Esophagus squamous epithelium (tissue), 5 donors: ENCODE measurements at places on chromosomes 11 and 22. TPM values are rescaled to one million over a fixed set of nuclear protein-coding genes. Genes with fewer than 3 reads are reported as not detected.

- H3K4me1 ChIP-seq = peaks cover 100% of the 10 kb centered on the region
- DNase-seq = no peak
- peak overlapping the region; percentile 93 for H3K27ac ChIP-seq
Measured at GRCh38 chr11:34630544-34630943, 9.7 kb downstream of the EHF start.

- no peak for DNase-seq
- H3K4me1 ChIP-seq = peaks cover 5% of the 10 kb centered on the region
- H3K4me3 ChIP-seq = no peak overlapping the region
- H3K27ac ChIP-seq = no peak overlapping the region
- no peaks in the 10 kb centered on the region for H3K36me3 ChIP-seq
Measured at GRCh38 chr11:8031248-8032115, 44.3 kb downstream of the EIF3F start.

- no peak overlapping the region for H3K27ac ChIP-seq
- H3K4me1 ChIP-seq = no peaks in the 10 kb centered on the region
- H3K27me3 ChIP-seq = no peaks in the 10 kb centered on the region
- no peak overlapping the region for H3K4me3 ChIP-seq
Measured at GRCh38 chr22:26391623-26392022, 37.4 kb upstream of the ASPHD2 start.

- H3K36me3 ChIP-seq = no peaks in the 10 kb centered on the region
- H3K27me3 ChIP-seq = peaks cover 6% of the 10 kb centered on the region
- no peaks in the 10 kb centered on the region for H3K4me1 ChIP-seq
Measured at GRCh38 chr11:128669506-128670270, 24.2 kb upstream of the FLI1 start.

DNA sequence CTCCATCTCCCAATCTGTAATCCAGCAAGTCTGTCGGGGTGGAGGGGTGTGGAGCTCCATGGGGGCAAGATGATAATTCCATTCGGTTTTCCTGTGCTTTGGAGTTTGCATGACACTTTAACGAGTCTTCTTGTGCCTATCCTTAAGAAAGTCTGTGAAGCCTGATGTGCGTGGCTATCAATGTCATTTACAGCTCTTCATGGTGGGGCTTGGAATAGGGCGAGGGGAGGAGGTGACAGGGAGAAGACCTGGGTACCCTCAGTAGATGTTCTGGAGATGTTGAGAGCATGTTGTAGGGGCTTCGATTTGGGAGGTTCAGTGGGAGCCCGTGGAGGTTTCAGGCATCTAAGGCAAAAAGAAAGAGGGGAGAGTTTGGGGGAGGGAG, 579 bp upstream of the PHLDB1 start:
- H3K27me3 ChIP-seq = peaks cover 42% of the 10 kb centered on the region
- peaks cover 53% of the 10 kb centered on the region for H3K4me1 ChIP-seq
- H3K4me3 ChIP-seq = peak overlapping the region; percentile 72

DNA sequence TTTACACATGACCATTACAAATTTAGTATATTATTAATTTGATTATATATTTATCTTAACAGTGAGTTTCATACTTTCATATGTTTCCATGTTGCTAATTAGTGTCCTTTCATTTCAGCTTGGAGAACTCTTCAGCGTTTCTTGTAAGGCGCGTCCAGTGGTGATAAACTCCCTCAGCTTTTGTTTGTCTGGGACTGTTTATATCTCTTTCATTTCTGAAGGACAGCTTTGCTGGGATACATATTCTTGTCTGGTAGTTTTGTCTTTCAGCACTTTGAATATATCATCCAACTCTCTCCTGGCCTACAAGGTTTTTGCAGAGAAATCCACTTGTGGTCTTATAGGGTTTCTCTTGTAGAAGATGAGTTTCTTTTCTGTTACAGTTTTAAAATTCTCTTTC, 12.4 kb downstream of the BIRC2 start:
- no peaks in the 10 kb centered on the region for H3K4me1 ChIP-seq
- no peak overlapping the region for H3K4me3 ChIP-seq
- H3K27me3 ChIP-seq = no peaks in the 10 kb centered on the region
- no peak for DNase-seq
- H3K27ac ChIP-seq = no peak overlapping the region

DNA sequence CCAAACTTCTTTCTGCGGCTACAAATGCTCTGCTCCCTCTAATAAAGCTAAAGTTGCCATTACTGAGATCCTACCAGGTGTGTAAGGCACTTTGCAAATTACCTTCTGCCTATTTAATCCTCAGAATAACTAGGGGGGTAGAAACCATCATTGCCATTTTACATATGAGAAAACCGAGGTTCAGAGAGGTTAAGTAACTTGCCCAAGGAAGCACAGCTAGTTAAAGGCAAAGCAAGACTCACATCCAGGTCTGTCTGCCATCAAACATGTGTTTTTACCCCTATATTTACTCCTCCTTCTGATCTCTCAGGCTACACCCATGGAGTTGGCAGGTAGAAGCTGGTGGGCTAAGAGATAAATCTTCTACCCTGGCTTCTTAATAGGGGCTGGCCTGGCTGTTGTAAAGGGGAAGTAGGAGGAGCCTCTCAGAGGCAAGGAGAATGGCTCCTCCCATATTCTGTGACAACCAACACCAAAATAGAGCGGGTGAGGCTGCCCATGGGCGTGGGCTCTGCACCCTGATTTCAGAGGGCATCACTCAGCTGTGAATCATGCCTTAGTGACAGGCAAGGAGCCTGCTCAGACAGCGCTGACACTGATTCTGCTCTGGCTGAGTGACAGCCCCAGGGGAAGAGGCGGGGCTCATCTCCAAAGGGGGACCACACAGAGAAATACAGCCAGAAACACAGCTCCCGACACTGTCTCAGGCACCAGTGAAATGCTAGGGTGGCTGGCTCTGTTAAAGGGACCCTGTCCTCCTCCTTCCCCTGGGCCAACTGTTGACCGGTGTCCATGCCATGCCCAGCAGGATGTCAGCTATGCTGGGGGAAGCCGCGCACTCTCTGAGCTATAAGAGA, 106.8 kb downstream of the ABTB2 start:
- H3K4me1 ChIP-seq = peaks cover 13% of the 10 kb centered on the region
- no peaks in the 10 kb centered on the region for H3K27me3 ChIP-seq

- H3K4me1 ChIP-seq = peaks cover 61% of the 10 kb centered on the region
- H3K27ac ChIP-seq = peak overlapping the region; percentile 97
- H3K27me3 ChIP-seq = no peaks in the 10 kb centered on the region
- peak overlapping the region; percentile 89 for H3K4me3 ChIP-seq
- no peaks in the 10 kb centered on the region for H3K36me3 ChIP-seq
Measured at GRCh38 chr11:73143126-73143838, 1.2 kb upstream of the FCHSD2 start.

DNA sequence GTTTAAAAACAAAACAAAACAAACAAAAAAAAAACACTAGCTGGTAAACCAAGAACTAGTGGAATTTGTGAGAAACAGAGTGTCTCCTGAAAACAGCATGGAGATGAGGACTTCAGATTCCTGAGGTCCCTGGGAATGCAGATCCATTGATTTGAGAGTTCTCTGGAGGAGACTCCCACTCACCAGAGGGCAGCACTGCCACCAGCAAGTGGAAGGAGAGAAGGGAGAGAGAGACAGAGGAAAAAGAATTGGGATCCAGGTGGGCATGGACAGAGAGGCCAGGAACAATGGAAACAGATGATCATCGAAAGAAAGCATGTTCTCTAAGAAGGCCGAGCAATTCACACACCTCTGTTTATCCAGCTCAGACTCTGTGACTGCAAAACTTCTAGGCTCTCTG, 31.8 kb downstream of the ETS1 start:
- H3K4me3 ChIP-seq = no peak overlapping the region
- no peaks in the 10 kb centered on the region for H3K36me3 ChIP-seq
- H3K27ac ChIP-seq = no peak overlapping the region
- DNase-seq = no peak
- H3K4me1 ChIP-seq = no peaks in the 10 kb centered on the region

- no peaks in the 10 kb centered on the region for H3K36me3 ChIP-seq
- H3K27ac ChIP-seq = peak overlapping the region; percentile 19
- no peak for DNase-seq
- H3K4me3 ChIP-seq = no peak overlapping the region
- no peaks in the 10 kb centered on the region for H3K27me3 ChIP-seq
Measured at GRCh38 chr11:77029829-77030228, 4.4 kb upstream of the B3GNT6 start.

DNA sequence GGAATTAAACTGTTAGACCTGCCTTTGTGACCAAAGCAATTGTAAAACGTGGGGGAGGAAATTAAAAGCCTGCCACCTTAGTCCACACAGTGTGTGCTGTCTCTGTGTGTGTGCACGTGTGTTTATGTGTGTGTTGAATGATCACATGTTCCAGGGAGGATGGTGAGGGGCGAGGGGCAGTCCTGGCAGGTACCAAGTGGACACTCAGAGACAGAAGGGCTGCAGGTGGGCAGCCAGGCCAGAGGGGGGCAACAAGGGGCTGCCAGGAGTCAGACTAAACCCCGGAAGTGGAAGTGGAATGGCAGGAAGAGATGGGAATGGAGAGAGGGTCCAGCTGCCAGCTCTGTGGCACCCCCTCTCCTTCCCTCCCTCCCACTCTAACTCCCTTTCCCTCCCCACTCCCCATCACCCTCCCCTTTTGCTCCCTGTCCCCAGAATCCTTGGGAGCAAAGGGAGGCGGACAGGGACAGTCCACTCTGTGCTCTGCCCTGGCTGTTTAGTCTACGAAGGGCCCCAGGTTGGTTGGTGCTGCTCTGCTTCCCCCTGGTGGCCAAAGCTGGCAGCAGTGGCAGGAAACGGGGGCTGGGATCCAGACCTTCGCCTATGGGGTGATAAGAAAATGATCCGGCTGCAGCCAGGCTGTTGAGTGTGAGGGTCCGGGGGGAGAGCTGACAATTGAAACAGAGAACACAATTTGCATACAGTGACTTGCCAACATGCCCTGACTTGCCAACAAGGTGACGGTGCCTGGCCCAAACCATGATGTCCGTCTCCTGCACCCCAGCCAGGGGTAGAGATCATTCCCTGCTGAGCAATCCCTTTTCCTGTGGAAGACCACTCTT, 24.4 kb downstream of the P2RY2 start:
- peaks cover 40% of the 10 kb centered on the region for H3K4me1 ChIP-seq
- H3K27me3 ChIP-seq = no peaks in the 10 kb centered on the region
- no peak for DNase-seq
- no peak overlapping the region for H3K4me3 ChIP-seq

- no peaks in the 10 kb centered on the region for H3K27me3 ChIP-seq
- no peaks in the 10 kb centered on the region for H3K36me3 ChIP-seq
- peaks cover 58% of the 10 kb centered on the region for H3K4me1 ChIP-seq
- no peak for DNase-seq
- peak overlapping the region; percentile 84 for H3K27ac ChIP-seq
Measured at GRCh38 chr22:50544078-50544745, 1.5 kb upstream of the KLHDC7B start.

- H3K36me3 ChIP-seq = no peaks in the 10 kb centered on the region
- H3K27ac ChIP-seq = no peak overlapping the region
- DNase-seq = no peak
- H3K27me3 ChIP-seq = no peaks in the 10 kb centered on the region
- no peak overlapping the region for H3K4me3 ChIP-seq
- H3K4me1 ChIP-seq = peaks cover 28% of the 10 kb centered on the region
Measured at GRCh38 chr11:11167806-11168205, 185.2 kb downstream of the CSNK2A3 start.

DNA sequence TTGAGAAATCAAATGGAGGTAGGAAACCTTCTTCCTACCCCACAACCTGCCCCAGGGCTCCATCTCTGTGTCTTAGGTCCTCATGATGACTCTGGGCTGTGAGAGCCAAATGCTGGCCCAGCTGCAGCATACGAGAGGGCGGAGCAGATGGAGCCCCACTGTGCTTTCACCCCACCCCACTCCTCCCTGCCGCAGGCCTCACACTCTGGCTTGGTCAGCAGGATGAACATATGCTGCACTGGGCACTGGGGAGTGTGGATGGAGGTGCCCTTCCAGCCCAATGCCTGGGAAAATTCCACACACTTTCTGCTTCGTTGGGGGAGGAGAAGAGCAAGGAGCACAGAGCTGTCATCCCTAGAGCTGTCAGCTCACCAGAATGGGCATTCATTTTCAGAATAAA, 271.6 kb upstream of the CADM1 start:
- H3K4me3 ChIP-seq = no peak overlapping the region
- H3K27ac ChIP-seq = no peak overlapping the region
- H3K27me3 ChIP-seq = no peaks in the 10 kb centered on the region
- DNase-seq = no peak
- peaks cover 5% of the 10 kb centered on the region for H3K4me1 ChIP-seq

DNA sequence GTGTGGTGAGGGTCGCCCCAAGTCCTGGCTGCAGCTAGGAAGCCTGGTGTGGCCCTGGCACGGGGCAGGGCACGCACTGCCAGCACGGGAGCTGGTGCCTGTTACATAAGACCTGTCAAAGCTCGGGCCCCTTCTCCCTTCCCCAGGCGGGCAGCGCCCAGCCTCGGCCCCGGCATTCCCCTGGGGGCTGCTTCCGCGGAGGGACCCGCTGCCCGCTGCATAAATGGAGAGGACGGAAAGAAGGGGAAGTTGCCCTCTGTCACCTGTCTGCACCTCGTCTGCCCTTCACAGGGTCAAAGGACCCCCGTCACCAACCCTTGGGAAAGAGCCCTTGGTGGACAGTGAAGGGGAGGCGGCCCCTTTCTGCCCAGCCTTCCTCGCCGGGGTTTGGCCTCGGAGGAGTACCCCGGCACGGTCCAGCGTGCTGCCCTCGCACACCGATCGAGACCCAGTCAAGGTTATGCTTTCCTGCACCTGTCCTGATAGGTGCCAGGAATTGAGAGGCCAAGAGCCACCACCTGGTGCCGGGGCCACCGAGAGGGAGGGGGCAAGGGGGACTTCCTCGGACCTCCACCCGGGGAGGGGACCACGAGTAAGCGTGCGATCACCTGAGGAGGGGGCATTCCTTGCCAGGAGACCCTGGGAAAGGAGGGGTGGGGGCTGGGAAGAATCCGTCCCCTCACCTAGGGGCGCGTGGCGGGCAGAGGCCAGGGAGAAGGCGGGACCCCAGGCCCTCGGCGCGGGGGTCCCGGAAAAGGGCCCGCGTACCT, 16.8 kb upstream of the MFRP start:
- peak overlapping the region; percentile 95 for H3K27ac ChIP-seq
- H3K27me3 ChIP-seq = no peaks in the 10 kb centered on the region
- no peak for DNase-seq
- H3K4me3 ChIP-seq = peak overlapping the region; percentile 52
- peaks cover 48% of the 10 kb centered on the region for H3K4me1 ChIP-seq
- no peaks in the 10 kb centered on the region for H3K36me3 ChIP-seq

GRCh38 chr11:5226732-5227310, at the start of gene HBB:
TSS of gene HBB (minus strand) at chr11:5227071. CDS start at chr11:5227021, 50 bp downstream.
- no peaks in the 10 kb centered on the region for H3K27me3 ChIP-seq
- no peaks in the 10 kb centered on the region for H3K4me1 ChIP-seq
- no peaks in the 10 kb centered on the region for H3K36me3 ChIP-seq
- no peak within 1 kb of the TSS for H3K27ac ChIP-seq
- H3K4me3 ChIP-seq = no peak within 1 kb of the TSS
- DNase-seq = no peak

- H3K27ac ChIP-seq = no peak overlapping the region
- H3K27me3 ChIP-seq = no peaks in the 10 kb centered on the region
- H3K4me3 ChIP-seq = no peak overlapping the region
Measured at GRCh38 chr11:46850829-46851380, 4.8 kb upstream of the CKAP5 start.

- H3K27ac ChIP-seq = no peak overlapping the region
- no peaks in the 10 kb centered on the region for H3K36me3 ChIP-seq
- no peaks in the 10 kb centered on the region for H3K27me3 ChIP-seq
- no peak overlapping the region for H3K4me3 ChIP-seq
- H3K4me1 ChIP-seq = no peaks in the 10 kb centered on the region
Measured at GRCh38 chr11:70612459-70613141, 214.3 kb downstream of the CTTN start.

- H3K27me3 ChIP-seq = peaks cover 11% of the 10 kb centered on the region
- no peak overlapping the region for H3K4me3 ChIP-seq
- H3K4me1 ChIP-seq = peaks cover 63% of the 10 kb centered on the region
- no peak overlapping the region for H3K27ac ChIP-seq
Measured at GRCh38 chr11:45092901-45093760, 53.3 kb upstream of the PRDM11 start.

The C11orf86 gene
- not detected for total RNA-seq

The PLEKHA7 gene
- total RNA-seq = 49.8 TPM

The MAPK8IP2 gene
- total RNA-seq = 2.9 TPM

The OR2D2 gene
- total RNA-seq = 0.40 TPM

The TSPAN32 gene
- total RNA-seq = not detected

The CWC15 gene
- 52.6 TPM for total RNA-seq
